ENCODE measurements at places on chromosomes 5 and 9.

DNA sequence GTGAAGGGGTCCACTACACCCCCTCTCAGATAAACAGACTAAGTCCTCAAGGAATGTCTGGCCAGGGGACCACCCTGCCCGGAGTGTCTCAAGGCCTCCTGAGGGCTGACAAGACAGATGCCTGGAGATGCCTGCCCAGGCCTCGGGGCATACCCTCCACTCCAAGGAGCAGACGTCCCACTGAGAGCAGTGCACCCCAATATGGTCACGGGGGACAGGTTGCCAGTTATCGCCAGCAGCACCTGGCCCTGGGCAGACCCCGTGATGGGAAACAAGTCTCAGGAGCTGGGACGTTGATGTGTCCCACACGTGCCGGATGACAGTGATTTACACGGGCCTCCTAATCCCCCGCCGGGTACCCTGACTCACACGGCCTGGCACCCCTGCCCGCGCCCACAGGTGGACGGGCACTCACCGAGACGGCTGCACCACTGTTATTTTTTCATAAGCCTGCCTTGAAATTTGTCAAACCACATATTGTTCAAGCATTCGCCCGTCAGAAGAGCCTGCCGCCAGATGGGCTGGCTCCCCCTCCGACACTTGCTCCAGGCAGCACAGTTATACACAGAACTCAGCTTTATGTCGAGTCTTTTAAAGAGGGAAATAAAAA lies 43.9 kb downstream of the BARX1 start:
- DNase-seq, result no peak

DNA sequence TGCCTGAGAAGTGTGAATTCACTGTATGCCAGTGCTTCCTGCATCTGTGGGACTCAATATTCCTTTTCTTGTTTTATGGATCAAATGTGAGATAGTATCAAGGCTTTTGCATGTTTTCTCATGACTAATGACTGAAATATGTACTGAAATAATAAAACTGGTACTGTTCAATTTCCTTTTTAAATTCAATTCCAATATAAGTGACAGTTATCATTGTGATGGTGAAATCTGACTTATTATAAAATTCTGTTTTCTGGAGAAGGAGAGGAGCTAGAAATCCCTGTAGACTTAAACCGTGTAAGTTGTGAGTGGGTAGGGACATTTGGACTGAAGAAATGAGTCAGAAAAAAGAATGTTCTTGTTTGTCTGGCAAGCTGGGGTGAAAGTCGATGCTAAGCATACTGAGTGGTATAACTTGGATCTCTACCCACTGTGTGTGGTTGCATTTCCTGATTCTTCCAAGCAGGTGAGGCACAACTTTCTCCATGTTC lies 245.2 kb downstream of the EFNA5 start:
- no peak for DNase-seq

DNA sequence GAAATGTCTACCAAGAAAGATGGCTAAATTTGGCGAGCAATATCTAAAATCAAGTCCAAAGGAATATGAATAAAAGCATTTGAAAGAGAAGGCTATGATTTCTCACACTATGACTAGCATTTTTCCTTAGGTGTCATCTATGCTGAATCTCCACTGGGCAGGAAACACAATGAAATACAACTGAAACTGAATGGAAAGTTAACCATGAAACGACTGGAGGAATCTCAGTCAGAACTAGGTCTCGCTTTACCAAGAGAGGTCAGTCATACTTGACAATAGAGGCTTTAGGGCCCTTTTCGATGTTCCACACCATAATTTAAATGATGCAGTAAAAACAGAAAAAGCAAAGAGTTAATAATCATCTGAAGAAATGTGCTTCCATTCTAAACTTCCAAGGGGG lies 339.0 kb downstream of the PDE4D start:
- DNase-seq, result no peak

GRCh38 chr9:77521091-77521490 lies 127.0 kb downstream of the GNA14 start:
- DNase-seq, result no peak

DNA sequence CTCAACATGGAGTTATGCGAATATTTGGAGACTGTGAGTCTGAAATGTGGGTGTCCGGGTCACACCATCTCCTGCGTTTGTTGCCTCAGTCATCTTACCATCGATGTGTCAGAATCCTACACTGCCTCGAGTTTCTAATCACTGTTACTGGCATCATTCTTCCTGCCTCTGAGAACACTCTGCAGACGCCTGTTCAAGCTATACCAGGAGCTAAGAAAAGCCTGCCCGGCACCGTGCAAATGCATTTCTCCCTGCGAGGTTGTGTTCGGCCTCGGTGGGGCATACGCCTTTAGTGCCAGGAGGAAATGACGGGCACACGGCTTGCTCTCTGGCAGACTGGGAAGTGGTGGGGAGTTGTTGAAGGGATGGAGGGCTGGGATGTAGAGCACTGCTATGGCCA lies 31.2 kb upstream of the SLC25A51 start:
- DNase-seq, result no peak

GRCh38 chr5:119928974-119929373 lies 299.6 kb downstream of the FAM170A start:
- no peak for DNase-seq

GRCh38 chr5:96209829-96210228 lies 223.2 kb downstream of the PCSK1 start:
- peak; percentile 33 for DNase-seq

Data from brain pericyte (primary cell).